NCI-H146 (cell line): ENCODE measurements at places on chromosomes 2 and 18.

- no peak for DNase-seq
Measured at GRCh38 chr18:41323044-41323443, 632.0 kb upstream of the PIK3C3 start.

DNA sequence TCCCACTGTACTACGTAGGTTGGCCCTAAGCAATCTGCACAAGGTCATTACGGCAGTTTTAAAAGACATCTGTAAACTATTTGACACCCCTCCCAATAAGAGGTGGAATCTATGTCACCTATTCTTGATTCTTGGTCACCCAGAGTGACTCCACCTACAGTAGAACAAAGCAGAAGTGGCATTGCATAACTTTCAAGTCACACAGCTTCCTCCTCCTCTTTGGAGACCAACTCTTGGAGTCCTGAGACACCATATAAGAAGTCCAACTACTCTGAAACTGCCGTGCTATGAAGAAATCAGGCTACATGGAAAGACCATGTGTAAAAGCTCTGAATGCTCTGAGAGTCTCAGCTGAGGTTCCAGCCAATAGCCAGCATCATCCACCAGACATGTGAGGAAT, 253.5 kb upstream of the CDH20 start:
- no peak for DNase-seq

- no peak for DNase-seq
Measured at GRCh38 chr2:7588295-7588694, 671.1 kb downstream of the RNF144A start.

- no peak for DNase-seq
Measured at GRCh38 chr2:102717308-102718018, 44.4 kb upstream of the TMEM182 start.

GRCh38 chr2:132640116-132640515, 29.9 kb downstream of the LYPD1 start:
- DNase-seq = no peak

- DNase-seq = no peak
Measured at GRCh38 chr2:65161551-65162100, 31.7 kb upstream of the RAB1A start.

GRCh38 chr2:224711859-224712665, 4.1 kb downstream of the CCDC195 start:
- DNase-seq = no peak

- no peak for DNase-seq
Measured at GRCh38 chr18:5962362-5962761, 67.0 kb upstream of the TMEM200C start.

DNA sequence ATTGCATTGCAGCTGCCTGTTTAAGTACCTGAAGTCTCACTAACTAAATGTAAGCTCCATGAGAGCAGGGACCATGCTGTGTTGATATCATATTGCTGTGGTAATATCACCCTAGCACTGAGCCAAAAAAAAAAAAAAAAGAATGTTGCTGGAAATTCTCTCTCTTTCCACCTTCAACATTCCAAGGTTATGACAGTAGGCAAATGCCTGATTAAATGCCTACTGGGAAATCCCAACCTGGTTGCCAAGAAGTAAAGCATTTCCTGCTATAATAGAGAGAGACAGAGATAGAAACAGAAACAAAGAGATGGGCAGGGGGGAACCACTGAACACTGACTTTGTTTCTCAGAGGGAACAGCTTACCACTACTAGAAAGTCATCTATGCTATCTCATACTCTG, 1604.2 kb downstream of the LRP1B start:
- DNase-seq = no peak

DNA sequence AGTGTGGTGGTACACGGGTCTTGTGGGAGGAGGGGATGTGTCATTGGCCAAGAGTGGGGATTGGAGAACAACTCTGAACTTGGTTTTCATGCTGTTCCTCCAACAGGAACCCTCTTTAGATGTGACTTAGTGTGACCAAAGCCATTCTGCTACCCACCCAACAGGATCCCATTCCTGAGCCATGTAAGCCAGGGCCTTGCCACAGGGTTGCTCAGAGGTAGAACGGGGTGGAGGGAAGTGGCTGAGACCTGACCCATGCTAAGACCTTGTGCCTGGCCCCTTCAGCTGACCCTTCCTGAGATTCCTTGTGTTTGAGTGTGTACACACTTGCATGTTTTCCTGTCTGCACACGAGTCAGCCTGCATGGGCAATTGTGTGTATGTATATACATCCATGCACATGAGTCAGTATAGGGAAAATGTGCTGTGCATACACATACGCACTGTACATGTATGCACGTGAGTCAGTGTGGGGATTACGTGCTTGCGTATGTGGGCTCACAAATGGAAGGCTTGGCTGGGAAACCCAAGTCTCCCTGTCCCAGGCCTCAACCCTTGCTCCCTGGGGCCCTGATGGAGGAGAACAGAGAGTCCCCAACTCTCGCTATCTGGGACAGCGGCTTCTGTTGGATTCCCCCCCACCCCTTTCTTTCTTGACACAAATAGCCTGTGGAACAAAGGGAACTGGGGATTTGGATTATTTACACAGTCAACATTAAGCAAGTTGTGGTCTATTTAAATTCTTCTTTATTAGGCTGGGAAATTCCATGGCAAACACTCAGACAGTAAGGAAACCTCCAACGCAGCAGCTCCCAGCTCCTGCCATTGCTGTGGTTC, 339.8 kb downstream of the DYSF start:
- no peak for DNase-seq

- DNase-seq = no peak
Measured at GRCh38 chr2:70941701-70942100, 6.0 kb downstream of the ATP6V1B1 start.

DNA sequence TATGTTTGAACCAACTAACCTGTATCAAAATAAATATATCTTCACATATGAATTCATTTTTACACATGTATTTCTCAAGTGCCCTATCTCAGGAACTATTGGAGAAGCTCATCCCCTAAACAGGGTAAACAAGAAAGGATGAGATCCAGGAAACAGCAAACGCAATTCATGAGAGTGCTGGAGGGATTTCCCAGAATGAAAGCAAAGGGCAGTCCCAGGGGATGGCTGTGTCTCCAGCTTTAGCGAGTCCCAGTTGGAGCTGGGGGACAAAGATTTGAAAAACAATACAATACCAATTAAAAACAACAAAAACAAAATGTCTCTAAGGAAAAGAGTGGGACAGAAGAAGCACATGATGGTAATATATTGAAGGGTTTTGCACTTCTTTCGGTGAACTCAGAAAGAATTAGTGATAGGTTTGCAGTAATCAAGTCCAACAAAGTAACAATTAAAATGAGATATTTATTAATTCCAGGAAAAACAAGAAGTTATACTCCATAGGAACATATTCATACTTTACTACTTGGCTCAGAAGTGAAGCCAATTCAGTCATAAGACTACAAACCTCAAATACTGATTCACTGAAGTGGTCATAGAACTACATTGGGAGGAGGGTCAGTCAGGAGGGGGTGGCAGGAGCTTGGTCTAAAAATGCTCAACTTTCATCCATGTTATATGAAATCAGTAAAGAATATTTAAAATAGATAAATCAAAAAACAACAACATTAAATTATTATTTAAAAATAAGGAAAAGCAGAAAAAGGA, 73.1 kb upstream of the PDE1A start:
- DNase-seq = no peak

DNA sequence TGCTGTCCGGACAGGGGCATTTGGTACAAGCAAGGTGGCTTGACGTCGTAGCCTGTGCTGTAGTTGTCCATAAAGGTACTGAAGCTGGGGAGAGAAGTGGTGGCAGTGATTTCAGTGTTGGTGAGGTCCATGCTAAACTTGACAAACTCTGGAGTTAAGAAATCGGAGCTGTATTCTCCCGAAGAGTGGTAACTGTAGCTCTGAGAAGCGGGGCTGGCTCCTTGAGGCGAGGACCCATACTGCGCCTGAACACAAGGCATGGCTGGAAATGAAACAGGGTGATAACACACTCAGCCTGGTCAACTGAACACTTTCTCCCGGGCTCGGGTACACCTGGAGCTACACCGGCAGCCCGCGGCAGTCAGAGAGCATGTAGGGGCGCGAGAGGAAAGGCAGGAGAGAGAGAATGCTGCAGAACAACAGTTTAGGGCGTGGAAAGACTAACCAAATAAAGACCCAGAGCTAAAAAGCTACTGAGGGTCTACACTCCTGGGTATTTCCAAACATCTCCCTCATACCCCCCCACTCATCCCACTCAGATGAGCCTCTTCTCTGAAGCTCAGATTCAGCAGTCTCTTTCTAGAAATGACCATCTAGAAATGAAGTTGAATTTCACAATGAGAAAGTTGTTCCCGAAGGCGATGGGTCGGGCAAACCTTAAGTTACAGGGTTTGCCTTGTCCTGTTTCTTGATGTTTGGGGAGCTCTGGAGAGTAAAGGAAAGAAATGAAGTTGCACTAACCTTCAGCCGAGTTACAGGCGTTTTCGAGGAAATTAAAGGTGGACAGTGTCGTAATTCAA, 2.4 kb downstream of the NR4A2 start:
- no peak for DNase-seq
